ENCODE measurements at places on chromosomes 12 and 14.

DNA sequence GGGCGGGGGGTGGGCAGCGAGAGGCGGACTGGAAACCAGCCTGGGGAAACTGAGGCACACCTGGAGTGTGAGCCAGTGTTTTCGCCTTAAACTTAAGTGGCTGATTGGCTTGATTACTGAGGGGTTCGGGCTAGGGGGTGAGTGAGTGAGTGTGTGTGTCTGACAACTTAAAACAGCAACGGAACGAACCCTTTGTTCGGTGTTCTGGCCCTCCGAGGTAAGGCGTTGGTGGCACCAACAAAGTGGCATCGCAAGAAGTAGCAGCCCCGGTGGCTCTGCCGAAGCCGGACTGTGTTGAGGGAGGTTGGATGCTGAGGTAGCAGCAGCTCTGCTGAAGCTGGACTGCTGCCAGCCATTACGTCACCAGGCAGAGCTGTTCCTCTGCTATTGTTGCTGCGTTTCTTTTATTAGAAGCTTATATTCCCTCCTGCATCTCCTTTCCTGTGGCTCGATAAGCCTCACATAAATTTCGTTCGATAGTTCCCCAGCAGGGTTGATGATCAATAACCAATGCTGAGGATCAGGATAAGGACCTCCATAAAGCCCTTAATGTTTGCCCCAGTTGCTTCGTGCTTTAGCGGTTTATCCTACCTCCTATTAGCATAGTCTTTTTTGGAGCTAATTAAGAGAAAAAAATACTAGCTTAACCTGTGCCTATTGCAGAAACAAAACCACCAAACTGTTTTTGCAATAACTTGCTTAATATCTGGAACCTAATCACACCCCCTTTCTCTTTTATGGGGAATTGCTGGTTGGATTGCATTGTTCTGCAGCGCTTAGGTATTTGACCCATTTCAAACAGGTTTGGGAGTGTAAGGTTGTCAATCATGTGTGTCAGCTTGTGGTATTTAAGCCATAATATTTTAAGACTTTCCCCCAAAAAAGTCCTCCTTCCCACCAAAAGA lies 1.3 kb downstream of the GPR137C start:
- peak; percentile 59 for DNase-seq

GRCh38 chr14:49114161-49114893 lies 471.9 kb downstream of the RPS29 start:
- no peak for DNase-seq

GRCh38 chr14:24712374-24712773 lies 78.4 kb upstream of the GZMB start:
- DNase-seq, result no peak

- no peak for DNase-seq
Measured at GRCh38 chr12:38543151-38543550, 226.6 kb downstream of the ALG10B start.

- no peak for DNase-seq
Measured at GRCh38 chr14:95273001-95273978, 46.4 kb downstream of the CLMN start.

GRCh38 chr12:105445649-105446048 lies 115.2 kb downstream of the C12orf75 start:
- no peak for DNase-seq

GRCh38 chr12:132537049-132537448 lies 47.1 kb downstream of the FBRSL1 start:
- DNase-seq, result no peak

- no peak for DNase-seq
Measured at GRCh38 chr12:20624718-20625117, 70.4 kb upstream of the SLCO1C1 start.

DNA sequence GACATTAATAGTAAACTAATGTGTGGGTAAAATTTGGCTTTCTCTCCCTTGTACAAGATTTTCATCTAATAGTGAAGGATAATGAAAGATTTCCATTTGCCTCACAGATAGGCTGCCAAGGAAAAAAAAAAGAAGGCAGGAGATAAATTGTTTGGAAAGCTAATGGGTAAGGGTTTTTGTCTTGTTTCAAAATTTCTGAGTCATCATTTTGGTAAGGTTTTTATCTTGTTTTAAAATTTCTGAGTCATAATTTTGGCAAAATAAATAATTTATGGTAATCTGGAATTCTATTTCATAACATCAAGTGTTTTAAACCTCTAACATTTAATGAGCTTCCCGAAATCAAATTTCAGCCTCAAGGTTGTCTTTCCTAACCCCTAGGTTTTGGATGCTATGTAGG lies 1035.7 kb upstream of the FBXO33 start:
- no peak for DNase-seq

DNA sequence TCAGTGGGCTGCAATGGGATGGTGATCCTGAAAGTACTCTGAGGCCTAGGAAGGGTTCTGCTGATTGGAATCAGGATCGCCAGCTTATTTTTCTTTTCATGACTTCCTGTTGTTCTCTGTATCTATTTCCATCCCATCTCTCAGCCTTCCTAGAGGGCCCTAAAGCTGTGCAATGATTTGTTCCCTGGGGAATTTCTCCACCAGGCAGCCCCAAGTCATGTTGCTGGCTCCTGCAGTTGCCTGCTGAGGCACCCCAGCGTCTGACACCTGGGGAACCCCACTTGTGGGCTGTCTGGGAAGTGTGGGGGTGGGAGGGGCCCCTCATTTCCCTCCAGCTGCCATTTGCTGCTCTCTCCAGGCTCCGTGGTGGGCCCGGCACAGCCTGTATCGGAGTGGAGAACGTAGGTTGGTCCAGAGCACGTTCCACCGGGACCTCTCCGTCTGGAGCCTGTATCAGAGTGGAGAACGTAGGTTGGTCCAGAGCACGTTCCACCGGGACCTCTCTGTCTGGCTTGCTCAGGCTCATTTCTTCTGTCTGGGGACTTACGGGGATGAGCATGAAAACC lies 138.3 kb downstream of the TSPAN9 start:
- DNase-seq, result no peak

Measured in stimulated activated CD4-positive, alpha-beta T cell treated with anti-CD3 and anti-CD28 coated beads, Interleukin-1b, Interleukin-23, amount 100 ng/mL, for 1 hour (primary cell).